HuH-7 (cell line): ENCODE measurements at places on chromosomes 1 and 21.

DNA sequence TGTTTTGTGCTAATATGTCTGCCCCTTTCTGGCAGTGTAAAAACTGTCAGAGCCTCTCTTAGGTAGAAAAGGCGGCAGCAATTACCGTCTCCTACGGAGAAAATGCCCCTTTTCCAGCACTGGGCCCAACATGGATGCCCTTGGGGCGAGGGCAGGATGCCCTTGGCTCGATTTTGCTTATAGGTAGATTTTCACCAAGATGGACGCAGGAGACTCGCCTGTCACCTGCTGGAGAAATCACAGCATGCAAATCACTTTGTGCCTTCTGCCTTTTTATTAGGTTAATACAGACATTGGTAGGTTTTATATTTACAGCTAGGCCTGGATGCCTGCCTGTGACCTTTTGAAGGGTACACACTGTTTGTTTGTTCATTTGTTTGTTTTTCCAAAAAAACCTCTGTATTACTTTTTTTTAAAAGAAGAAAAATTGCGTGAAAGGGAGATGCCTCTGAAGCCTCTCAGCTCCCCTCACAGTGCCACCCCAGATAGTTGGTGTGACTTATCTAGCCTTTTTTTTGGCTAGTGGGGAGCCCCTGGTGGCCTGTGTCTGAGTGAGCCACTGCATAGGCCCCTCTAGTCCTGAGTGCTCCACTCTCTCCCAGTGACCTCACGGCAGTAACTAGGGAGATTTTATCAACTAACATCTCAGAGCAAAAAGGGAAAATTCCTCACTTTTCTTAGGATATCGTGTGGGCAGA is 2.5 kb downstream of the ATP1B1 start:
- peak; percentile 53 for DNase-seq

- DNase-seq = no peak
Measured at GRCh38 chr1:21749109-21749508, 33.8 kb downstream of the USP48 start.

- no peak for DNase-seq
Measured at GRCh38 chr1:235015291-235015985, 113.2 kb downstream of the TOMM20 start.

- DNase-seq = no peak
Measured at GRCh38 chr1:197844651-197845050, 57.8 kb upstream of the C1orf53 start.

- DNase-seq = no peak
Measured at GRCh38 chr1:21586222-21586621, 77.0 kb downstream of the ALPL start.

DNA sequence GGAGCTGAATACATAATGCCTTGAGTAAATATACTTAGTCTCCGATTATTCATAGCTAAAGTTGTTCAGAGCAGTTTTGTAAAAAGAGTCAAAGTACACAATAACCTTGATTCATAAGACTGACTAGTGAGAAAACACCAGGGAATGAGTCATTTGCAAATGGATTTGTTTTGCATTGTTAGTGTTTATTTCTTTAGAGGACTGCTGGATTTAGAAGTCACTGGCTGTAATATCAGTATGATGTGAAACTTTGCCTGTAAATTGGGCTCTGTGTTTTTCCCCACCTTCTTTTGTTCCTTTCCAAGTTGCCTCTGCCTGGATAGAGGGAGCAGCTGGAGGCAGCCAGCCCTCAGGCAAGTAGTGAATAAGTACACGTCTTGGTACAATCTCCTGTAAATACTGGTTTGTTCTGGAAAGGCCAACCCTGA is 474.7 kb downstream of the NUF2 start:
- DNase-seq = no peak

GRCh38 chr1:208029381-208030287 is 118.7 kb upstream of the CD34 start:
- DNase-seq = no peak

GRCh38 chr1:161200421-161200991 is 1.7 kb upstream of the ADAMTS4 start:
- no peak for DNase-seq

GRCh38 chr1:168801032-168801745 is 72.2 kb upstream of the DPT start:
- peak; percentile 27 for DNase-seq

DNA sequence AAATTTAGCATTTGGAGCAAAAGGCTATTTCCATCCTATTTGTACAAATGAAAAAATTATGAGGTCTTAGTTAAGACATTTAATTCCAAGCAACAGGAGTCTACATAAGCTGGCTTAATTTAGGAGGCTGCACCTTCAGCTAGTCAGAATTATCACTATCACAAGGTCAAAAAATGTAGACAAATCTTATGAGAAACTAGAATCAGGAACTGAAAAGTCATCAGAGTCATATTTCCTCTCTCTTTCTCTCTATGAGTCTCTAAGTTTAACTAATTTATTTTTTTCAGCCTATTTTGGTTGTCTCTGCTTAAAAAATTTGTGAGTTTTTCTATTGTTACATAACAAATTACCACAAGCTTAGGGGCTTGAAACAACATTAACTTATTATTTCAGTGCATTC is 807.1 kb upstream of the PRMT6 start:
- DNase-seq = no peak

- DNase-seq = no peak
Measured at GRCh38 chr1:67710417-67710816, 25.4 kb downstream of the GADD45A start.

- no peak for DNase-seq
Measured at GRCh38 chr1:114379987-114380386, 131.0 kb downstream of the TRIM33 start.

DNA sequence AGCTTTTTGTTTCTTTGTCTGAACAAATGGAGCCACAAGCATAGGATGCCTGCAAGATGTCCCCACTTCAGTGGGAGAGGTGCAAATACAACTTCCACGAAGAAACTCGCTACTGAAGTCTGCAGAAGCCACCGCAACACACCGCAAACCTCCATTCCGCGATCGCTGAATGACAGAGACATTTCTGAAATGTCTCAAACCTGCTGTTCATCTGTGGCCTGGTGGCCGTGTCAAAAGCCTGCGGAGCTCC is 1.0 kb downstream of the TP53BP2 start:
- DNase-seq = no peak

DNA sequence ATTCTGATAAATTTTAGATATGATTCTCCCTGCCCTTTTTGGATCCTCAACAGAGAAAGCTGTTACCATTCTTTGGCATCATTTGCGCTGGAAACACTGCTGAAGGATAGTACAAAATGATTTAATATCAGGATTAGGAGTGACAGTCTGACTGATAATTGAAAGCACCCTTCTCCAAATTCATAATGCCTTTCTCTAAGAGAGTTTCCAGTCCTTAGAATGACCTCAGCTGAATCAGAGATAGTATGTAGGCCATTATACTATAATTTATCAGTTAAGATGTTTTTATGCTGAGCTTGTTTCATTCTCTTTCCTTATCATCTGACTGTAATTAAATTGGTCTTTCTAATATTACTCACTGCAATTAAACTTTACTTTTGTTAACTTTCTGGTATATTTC is 166.7 kb downstream of the ZNF326 start:
- no peak for DNase-seq

- DNase-seq = no peak
Measured at GRCh38 chr1:115373305-115373704, 35.3 kb upstream of the NGF start.

DNA sequence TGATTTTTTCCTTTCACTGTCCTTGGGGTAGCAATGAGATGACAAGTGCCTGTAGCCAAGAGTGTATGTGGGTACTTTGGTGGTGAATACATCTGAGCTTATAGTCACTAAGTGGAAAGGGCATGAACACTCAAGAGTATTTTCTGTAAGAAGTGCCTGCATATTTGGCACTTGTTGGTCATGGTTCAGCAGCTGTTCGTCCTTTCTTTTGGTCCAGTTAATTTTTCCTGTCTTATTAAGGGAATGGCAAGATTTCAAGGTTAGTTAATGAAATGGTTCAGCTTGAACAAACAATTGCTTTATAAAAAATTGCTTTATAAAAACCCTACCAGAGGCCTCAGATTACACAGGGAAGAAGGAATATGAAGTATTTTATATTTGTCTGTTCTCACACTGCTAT is 48.6 kb upstream of the GPR52 start:
- DNase-seq = no peak

DNA sequence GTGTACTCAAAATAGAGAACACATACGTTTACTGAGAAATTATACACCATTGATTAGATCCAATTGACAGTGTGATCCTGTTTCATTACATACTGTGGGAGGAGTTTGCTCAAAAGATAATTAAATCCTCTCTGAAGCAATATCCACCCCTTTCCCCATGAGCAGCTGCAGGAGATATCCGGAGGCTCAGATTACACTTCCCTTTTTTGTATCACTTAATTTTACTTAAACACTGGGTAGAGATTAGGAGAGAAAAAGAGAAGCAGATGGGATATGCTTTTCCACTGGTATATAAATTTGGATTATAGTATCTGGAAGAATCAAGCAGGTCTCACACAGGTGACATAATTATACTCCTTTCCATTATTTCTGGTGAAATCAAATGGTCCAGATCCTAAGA is 333.3 kb upstream of the ZRANB2 start:
- DNase-seq = no peak

DNA sequence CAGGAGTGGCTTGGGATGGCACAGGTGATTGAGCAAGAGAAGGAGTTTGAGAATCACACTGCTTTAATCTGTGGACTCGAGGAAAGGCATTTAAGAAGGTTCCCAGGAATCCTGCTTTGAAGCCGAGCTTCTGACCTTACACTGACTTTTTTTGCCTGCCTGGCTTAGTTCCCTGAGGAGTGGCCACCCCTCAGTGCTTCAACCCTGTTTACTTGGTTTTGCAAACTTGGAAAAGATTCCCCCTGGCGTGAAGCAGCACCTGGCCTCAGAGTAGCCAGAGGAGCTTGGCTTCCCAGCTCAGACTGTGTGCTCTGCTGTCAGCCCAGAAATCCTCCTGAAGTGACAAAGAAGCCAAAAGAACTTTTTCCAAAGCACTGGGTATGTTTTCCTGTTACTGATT is 48.5 kb upstream of the LDLRAP1 start:
- DNase-seq = no peak

DNA sequence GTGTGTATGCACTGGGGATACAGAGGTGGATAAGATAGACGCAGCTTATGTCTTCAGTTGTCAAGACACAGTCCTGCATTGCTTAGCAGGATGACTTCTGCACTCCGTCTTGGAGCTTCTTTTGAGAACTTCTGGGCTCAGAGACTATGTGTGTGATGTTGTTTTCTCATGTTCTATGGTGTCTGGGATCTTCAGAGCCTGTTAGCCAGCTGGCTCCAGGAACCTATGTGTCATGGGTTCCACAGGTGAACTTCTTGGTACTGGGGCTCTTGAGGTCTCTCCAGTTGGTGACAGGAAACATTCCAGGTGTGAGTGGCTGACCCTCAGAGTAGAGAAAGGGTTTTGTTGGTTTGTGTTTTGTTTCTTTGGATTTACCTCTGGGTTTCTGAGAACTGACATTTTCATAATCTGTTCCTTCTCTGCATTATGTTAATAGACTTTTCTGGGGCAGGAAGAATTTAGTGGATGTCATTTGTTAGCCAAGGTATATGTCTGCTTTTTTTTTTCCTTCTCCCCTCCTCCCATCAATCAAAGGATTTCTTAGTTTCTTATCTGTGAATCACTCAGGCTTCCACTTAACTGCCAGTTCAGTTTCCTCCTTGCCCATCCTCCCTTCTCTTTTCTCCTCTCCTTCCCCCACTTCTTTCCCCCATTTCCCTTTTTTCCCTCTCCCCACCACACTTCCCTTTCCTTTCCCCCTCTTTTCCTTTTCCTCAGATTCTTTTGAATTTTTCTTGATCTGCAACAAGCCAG is 18.1 kb downstream of the FGGY start:
- no peak for DNase-seq

DNA sequence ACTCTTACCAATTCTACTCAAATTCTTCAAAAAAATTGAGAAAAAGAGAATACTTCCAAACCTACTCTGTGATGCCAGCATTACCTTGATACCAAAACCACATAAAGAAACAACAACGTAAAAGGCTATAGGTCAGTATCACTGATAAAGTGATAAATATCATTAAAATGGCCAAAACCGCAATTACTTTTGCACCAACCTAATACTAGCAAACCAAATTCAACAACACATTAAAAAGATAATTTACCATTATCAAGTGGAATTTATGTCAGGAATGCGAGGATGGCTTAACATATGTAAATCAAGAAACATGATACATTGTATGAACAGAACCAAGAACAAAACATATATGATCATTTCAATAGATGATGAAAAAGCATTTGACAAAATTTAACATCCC is 7.0 kb downstream of the SPAG17 start:
- DNase-seq = no peak

GRCh38 chr1:179269071-179269470 is 24.5 kb upstream of the SOAT1 start:
- DNase-seq = no peak

DNA sequence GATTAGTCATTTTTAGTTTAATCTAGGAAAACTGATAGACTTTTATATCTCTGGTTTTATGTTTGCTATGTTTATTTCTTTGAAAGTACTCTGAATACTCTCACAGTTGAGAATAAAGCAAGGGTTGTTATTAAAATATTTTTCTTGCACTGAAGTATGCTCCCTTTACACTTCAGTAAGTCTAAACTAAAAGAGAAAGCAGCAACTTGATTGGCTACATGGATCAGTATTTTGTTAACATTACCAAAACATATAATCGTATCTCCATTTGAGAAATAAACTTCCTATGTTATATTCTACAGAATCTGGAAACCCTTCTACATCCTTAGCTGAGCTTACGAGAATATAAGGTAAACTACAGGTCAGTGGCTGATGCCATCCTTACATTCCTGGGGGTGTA is 149.5 kb upstream of the HP1BP3 start:
- DNase-seq = no peak

GRCh38 chr1:82819234-82819633 is 1018.5 kb downstream of the ADGRL2 start:
- DNase-seq = no peak

GRCh38 chr1:36323636-36324352 is at the start of gene EVA1B:
EVA1B (minus strand) TSS chr1:36323645; CDS start chr1:36323037, 608 bp downstream.
- DNase-seq = peak; percentile 87
